ENCODE measurements at places on chromosomes 2 and 18.

DNA sequence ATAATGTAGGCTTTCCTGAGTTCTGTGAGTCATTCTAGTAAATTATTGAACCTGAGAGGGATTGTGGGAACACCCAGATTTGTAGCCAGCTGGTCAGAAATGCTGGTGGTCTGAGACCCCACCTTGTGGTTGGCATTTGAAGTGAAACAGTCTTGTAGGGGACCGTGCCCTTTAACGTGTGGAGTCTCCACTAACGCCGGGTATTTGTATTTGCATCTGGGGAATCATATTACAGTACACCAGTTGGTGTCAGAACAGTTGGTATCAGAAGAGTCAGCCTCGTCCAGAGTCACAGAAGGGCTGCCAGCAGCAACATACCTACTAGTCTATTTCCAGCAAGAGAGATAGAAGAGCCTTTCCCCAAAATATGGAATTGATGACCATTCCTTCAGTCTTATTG lies 38.3 kb upstream of the PTPN4 start:
- no peak for DNase-seq

GRCh38 chr2:219947575-219947974 lies 320.1 kb downstream of the SLC4A3 start:
- DNase-seq: no peak

- DNase-seq: no peak
Measured at GRCh38 chr2:69237070-69237670, 149.9 kb downstream of the GFPT1 start.

DNA sequence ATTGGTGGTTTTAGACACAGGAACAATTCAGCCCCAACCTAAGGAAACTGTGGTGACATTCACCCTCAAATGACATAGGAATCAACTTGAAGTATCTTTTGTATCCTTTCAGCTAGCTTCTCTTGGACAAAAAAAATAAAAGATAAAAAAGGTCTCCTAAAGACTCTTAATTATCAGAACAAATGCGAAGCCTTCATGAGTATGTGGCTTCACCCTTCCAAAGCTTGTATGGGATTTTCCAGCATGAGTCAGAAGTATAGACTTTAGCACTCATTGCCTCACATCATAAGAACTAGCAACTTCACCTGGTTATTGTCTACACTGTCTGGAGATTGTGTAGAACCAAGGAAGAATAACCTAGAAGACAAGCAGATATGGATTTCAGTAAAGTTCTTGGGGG lies 135.4 kb downstream of the LAMA3 start:
- no peak for DNase-seq

DNA sequence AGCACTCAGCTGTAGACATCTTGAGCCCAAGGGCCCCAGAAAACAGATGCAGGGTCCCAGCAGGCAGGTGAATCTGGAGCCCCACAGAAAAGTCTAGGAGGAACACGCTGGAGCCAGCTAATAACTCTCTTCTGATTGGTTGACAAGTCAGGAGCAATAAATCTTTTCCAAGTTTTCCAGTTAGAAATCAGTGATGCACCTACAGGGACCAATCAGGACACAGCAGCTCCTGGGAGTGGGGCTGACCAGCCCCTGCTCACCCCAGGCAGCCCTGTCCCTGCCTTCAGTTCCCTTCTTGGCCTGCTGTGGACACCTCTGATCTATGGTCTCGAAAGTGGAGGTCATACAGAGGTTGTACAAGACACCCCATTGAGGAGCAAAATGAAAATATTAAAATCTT lies 75.7 kb downstream of the KCNF1 start:
- no peak for DNase-seq

- DNase-seq: no peak
Measured at GRCh38 chr18:25327584-25327983, 24.4 kb downstream of the ZNF521 start.

DNA sequence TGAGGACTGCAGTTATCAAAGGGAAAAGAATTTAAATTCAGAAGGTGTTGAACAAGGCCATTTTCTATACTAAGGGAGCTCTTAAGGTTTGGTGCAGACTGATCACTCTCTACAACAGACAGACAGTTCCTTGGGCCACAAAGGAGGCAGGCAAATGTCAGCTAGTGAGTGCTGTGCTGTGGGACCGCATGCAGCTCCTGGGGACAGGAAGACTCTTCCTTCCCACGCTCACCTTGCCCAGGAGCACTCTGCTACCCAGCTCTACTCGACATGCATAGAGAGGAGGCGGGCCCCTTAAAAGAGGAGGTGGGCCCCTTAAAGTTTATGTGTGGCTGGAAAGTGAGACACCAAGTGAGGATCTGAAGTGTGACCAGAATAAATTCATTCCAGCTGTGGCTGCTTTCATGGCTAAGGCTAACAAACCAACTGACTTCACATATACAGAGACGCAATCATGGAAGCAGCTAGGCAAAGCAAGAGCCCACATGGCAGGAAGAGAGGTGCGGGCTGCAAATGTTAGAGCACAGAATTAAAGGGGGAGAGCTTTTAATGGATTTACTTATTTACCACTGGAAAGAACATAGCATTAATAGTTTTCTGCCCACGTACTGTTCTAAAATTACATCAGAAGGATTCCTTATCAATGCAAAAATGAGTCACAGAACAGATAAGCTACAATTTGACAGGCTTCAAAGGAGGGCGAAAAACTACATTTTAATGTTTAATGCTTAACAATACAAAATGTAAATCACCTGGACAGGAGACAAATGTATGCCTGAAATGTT lies 101.4 kb upstream of the RNU4ATAC start:
- no peak for DNase-seq

- no peak for DNase-seq
Measured at GRCh38 chr2:169116327-169116726, 47.0 kb downstream of the DHRS9 start.

DNA sequence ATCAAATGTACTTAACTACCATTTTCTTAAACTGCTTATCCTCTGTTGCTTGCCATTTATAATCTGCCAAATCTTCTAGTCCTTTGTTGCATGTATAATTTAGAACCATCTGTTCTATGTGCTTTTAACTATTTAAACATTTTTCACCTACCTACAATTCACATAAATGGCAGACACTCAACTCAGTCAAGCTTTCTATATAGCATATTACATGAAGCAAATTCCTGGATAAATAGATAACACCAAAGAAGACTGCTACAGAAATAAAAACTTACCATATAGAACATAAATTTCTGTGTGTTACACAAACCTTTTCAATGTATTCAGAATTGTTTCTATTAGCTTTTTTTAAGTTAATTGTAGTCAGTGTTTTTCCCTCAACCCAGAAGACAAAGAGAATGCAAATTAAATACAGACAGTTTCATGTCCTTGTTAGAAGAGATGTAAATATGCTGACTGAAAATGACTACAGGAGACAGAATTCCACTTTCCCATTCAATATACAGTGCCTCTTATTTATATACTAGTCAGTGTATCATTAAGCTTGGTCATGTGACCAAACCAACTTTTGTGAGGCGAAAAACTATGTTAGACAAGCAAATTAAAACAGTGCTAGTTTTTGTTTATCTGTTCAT lies 2.6 kb downstream of the BAZ2B start:
- no peak for DNase-seq

- DNase-seq: no peak
Measured at GRCh38 chr2:177535000-177535399, 142.4 kb downstream of the AGPS start.

- no peak for DNase-seq
Measured at GRCh38 chr18:41594582-41594981, 360.5 kb upstream of the PIK3C3 start.

GRCh38 chr18:43932140-43932539 lies 654.9 kb upstream of the SYT4 start:
- no peak for DNase-seq

DNA sequence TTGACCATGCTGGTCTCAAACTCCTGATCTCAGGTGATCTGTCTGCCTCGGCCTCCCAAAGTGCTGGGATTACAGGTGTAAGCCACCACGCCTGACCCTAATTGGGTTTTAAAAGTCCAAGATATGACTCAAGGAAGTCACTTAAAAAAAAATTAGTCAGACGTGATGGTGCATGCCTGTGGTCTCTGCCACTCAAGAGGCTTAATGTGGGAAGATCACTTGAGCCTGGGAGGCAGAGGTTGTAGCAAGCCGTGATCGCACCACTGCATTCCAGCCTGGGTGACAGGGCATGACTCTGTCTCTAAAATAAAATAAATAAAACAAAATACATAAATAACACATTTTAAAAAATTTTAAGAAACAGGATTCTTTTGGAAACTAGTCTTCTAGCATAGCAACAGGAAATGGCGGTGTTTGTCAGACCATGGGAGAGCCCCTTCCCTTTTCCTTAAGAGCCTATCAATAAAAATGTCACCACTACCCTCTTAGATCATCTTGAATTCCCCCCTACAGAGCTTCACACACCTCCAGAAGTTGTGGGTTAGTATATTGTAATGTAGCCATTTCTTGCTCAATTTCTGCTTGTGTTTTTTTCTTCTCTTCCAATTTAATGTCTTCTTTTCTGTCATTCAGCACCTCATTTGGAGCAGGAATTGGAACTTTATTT lies 20.1 kb downstream of the SFT2D3 start:
- no peak for DNase-seq

- DNase-seq: no peak
Measured at GRCh38 chr2:226352941-226353560, 446.6 kb downstream of the IRS1 start.

- DNase-seq: no peak
Measured at GRCh38 chr2:134493797-134494196, 225.0 kb downstream of the TMEM163 start.

- DNase-seq: no peak
Measured at GRCh38 chr18:39635966-39636365, 2070.4 kb upstream of the CELF4 start.

DNA sequence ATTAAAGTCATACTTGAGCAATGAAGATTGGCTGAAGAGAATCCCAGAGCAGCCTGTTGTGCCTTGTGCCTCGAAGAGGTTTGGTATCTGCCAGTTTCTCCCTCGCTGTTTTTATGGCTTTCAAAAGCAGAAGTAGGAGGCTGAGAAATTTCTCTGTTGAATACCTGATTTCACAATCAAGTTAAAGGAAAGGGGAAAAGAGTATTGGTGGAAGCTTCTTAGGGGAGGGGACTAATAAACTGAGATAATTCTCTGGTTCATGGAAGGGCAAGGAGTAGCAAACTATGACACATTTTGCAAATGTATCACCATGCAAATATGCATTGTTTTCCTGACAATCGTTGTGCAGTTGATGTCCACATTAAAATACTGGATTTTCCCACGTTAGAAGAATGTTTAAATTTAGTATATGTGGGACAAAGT lies at the start of gene IL1B:
IL1B (minus strand) TSS at position 85 of the 423 bp plus-strand sequence. CDS start 550 bp downstream, outside the sequence.
- DNase-seq: no peak

DNA sequence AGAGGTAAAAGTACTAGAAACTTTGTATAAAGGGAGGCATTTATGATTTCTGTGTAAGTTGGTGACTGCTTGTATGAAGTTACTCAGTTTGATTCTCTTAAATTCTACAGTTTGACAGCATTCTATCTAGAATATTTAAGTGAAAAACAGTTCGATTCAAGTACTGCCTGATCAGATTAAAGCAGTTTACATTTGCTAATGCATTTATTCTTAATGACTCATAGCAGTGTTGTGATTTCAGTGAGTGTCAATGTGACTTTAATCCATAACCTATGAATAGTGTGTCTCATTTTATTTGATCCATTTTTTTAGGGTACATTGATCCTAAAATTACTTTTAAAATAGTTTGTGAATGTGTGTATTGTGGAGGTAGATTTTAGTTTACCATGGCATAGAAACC lies 35.7 kb downstream of the WDR43 start:
- DNase-seq: no peak

DNA sequence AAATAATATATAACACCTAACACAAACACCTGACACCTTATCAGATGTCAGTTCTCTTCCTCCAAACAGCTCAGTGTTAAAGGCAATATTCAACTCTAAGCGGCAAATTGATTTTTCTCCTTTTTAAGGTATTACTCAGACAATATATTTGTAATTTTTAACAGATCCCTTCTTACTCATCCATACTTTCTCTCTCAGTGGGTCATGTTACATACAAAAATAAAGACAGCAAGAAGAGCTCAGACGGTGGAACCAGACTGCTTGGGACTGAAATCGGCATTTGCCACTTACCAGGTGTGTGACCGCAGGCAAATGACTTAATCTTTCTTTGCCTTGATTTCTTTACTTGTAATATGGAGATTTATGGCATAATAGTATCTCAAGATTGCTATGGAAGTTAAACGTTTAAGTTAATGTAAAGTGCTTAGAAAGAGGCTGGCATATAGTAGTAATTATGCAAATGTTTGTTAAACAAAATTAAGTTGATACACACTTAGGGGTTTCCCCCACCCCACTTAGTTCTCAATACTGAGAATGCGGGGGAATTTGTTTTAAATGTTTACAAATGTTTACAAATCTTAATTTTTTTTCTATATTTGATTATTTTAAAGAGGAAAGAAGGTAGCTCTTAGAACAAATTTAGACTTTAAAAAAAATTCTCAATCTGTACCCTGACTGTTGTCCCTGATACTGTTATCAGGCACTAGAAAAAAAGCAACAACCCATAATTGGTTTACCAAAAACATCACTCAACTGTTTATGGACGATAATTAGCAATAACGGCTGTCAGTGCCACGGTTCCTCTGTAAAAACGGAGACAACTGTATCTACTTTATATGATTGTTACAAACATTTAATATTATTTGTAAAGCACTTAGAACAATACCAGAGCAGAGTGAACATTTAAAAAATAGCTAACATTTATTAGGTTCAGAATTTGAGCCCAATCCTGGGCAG lies 25.6 kb downstream of the MAP3K2 start:
- DNase-seq: no peak

DNA sequence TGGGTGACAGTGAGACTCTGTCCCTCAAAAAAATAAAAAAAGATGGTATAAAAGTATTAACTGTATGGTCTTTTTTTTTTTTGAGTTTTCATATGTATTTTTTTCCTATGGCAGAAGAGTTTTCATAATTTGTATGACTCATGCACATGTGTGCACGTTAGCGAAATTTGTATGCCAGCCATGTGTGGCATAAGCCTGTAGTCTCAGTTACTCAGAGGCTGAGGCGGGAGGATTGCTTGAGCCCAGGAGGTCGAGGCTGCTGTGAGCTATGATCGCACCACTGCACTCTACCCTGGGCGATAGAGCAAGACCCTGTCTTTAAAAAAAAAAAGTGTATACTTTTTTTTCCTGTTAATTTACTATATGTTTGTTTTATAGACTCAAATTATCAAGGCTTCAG lies 160.8 kb downstream of the TGIF1 start:
- DNase-seq: peak; percentile 28

DNA sequence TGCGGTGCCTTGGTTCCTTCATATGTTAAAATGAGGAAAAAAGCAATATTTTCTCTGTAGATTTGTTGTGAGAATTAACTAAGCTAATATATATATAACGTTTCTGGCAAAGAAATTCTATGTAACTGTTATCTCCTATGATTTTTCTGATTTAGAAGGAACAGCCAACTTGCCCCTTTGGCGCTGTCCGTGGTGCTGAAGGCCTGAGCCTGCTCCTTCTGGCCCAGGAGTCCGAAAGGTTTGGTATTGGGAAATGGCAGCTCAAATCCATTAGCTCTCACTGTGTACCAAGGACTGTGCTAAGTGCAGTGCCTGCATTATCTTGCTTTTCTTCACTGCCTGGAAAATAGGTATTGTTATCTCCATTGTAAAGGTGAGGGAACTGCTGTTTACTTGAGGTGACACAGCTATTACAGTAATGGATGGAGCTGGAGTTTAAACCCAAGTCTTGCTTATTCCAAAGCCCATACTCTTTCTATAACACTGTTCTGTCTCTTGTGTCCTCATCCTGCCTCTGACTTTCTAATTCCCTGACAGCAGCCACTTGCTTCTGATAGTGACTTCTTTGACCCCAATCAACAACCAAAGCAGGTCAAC lies 52.2 kb downstream of the C1QL2 start:
- peak; percentile 60 for DNase-seq

Data from kidney (tissue), 22 donors.